ENCODE measurements at places on chromosomes 13 and 19.

DNA sequence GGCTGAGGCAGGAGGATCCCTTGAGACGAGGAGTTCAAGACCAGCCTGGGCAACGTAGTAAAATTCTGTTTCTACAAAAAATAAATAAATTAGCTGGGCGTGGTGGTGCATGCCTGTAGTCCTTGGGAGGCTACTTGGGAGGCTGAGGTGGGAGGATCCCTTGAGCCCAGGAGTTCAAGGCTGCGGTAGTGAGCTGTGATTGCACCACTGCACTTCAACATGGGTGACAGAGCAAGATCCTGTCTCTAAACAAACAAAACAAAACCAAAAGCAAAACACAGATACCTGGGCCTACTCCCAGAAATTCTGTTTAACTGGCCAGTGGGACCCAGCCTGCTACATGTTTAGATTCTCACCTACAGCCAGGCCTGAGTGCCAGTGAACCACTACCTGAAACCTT lies 74.6 kb upstream of the MEDAG start:
- DNase-seq: no peak

GRCh38 chr13:67574320-67575233 lies 344.4 kb upstream of the PCDH9 start:
- no peak for DNase-seq

GRCh38 chr13:27830010-27830409 lies 37.7 kb downstream of the GSX1 start:
- peak; percentile 8 for DNase-seq

DNA sequence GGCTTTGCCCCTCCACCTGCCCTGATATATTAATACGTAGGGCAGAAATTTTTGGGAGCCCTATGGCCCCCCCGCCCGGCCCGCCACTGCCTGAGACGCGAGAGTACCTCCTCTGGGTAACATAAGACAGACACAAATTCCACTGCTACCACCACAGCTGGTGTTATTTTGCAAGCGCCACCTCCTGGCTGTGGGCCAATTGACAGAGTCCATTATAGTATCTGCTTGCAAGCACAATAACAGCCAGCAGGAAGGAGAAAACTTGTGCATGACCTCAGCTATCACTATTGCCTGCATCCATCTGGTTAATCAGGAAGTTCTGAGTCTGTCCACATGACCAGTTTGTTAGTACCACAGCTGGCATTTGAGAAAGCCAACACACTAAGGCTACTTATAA lies 25.3 kb upstream of the OR10H2 start:
- no peak for DNase-seq

- no peak for DNase-seq
These were observed 2841.1 kb upstream of the PCDH20 start for GRCh38 chr13:64256751-64257150.

DNA sequence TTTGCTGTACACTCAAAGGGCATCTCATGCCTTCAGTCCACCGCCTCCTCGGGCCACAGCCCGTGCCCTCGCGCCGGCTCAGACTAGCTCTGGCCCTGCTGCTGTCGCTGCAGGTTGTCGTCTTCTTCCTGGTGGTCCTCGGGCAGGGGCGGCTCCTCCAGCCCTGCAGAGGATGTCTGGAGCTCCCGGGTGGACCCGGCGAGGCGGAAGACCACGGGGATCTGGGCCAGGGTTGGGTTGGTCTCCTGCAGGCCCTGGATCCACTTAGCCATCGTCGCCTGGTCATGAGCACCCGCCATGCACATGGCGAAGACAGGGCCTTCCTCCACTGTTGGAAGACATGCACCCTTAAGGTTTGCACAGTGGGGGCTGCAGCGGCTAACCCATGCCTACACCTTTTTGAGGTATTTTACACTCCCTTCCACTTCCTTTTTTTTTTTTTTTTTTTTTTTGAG lies 489 bp upstream of the ZNF653 start:
- no peak for DNase-seq

DNA sequence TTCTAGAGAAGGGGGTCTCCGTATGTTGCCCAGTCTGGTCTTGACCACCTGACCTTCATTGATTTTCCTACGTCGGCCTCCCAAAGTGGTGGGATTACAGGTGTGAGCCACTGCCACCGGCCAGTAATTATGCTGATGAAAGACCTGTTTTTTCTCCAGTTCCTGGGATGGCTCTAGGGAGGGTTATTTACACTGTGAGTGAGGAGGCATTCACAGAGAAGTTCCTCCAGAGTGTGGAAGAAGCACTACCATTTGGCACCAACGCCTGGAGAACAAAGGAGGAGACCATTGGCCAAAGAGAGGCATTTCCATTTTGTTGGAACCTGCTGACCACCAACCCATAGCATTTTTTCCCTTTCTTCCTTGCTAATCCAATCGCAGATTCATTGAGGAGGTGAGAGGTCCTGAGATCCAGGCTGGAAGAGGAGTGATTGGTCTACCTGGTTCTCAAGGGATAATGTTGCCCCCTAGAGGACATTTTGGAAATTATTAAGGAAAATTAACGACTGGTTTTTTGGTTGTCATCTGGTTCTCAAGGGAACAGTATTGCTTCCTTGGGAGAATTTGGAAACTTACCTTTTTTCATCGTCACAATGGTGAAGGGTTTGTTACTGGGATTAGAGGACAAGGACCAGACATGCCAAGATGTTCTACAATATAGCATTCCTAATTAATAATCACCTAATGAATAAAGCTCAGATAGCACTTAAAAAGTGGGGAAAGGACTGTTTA lies 5.5 kb upstream of the SAE1 start:
- peak; percentile 69 for DNase-seq

DNA sequence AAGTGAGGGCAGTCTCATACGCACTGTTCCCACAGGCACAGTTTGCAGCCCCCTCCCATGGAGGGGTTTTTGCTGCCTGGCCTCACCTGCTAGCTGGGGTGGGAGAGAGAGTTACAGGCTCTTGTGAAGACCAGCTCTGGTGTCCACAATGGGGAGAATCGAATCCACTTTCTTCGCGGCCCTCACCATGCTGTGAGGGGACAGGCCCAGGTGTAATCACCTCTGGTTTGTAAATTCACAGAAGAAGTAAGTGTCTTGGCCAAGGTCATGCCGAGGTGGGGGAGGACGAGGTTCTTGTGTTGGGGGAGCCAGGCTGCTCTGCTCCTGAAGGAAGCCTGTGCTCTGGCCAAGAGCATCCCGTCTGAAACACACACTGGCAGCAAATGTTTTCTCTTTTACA lies 39.5 kb downstream of the TEX29 start:
- DNase-seq: no peak

- no peak for DNase-seq
These were observed 19.0 kb upstream of the PLPP2 start for GRCh38 chr19:310141-310651.

- DNase-seq: no peak
These were observed 12.8 kb upstream of the PEAK3 start for GRCh38 chr19:2294687-2295335.

- no peak for DNase-seq
These were observed 2.5 kb upstream of the NR2F6 start for GRCh38 chr19:17248011-17248776.

GRCh38 chr13:43002021-43002420 lies 10.0 kb upstream of the EPSTI1 start:
- DNase-seq: no peak

DNA sequence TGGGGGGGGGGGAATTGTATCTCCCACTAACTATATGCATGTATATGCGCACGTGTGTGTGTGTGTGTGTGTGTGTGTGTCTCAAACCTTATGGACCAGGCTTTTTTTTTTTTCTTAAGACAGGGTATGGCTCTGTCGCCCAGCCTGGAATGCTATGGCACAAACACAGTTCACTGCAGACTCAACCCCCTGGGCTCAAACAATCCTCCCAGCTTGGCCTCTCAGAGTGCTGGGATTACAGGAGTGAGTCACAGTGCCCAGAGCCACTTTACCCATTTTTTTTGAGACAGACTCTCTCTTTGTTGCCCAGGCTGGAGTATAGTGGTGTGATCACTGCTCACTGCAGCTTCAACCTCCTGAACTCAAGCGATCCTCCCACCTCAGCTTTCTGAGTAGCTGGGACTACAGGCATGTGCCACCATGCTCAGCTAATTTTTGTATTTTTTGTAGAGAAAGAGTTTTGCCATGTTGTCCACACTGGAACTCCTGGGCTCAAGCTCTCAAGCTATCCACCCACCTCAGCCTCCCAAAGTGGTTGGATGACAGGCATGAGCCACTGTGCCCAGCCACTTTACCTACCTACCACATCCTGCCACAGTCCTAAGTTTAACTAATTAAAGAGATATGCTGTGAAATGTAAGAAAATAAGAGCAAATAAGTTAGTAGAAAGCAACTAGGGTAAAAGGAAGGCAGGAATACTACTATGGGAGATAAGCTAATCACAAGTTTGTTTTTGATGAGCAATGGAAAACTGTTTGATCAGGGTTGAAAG lies 2.4 kb downstream of the ZMYM5 start:
- no peak for DNase-seq

DNA sequence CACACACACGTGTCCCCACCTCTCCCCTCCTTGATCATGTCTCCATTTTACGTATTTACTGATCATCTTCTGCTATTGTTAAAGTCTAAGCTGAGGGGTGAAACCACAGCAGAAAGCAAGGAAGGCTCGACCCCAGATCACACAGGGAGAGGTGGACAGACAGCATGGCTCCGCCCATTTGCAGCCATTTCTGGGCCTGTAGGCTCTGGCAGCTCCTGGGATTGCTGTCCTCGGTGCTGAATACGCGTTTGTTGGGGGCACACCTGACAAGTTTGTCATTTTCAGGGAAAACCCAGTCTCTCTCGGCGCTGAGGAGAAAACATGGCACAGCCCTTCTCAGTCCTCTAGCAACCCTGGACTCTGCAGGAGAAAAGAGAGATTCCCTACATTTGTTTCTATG lies 8.0 kb downstream of the TMEM86B start:
- DNase-seq: no peak

- DNase-seq: no peak
These were observed 1721.8 kb upstream of the SPRY2 start for GRCh38 chr13:82062772-82063171.

DNA sequence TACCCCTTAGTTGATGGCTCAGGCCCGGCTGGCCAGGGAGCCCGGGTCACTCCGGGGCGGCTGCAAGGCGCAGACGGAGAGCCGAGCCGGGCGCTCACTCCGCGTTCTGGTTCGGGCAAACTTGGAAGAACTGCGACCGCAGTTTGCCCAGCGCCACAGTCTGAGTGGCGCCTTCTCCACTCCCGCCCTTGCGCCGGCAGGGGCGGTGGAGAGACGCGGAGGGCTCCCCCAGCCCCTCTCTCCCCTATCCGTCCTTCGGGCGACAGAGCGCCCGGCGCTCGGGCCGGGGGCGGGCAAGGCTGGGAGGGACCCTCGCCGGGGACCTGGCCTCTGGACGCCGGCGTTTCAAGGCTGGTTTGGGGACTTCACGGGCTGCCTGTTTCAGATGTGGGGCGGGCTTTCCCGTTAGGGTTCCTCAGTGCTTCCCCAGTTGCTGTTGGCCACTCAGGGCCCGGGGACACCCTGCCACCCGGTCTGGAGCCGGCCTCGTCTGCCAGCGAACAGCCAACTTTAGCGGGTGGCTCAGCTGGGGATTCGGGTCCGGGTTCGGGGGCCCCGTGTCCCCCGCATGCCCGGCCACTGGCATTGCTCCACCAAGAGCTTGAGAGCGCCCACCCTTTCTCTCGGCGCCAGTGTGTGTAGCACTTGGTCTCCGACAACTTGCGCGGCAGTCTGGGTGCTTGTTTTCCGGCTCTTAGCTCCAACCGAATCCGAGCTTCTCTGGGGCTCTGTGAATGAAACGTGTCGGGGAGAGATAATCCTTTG lies 1.5 kb downstream of the GPC6 start:
- DNase-seq: peak; percentile 87

DNA sequence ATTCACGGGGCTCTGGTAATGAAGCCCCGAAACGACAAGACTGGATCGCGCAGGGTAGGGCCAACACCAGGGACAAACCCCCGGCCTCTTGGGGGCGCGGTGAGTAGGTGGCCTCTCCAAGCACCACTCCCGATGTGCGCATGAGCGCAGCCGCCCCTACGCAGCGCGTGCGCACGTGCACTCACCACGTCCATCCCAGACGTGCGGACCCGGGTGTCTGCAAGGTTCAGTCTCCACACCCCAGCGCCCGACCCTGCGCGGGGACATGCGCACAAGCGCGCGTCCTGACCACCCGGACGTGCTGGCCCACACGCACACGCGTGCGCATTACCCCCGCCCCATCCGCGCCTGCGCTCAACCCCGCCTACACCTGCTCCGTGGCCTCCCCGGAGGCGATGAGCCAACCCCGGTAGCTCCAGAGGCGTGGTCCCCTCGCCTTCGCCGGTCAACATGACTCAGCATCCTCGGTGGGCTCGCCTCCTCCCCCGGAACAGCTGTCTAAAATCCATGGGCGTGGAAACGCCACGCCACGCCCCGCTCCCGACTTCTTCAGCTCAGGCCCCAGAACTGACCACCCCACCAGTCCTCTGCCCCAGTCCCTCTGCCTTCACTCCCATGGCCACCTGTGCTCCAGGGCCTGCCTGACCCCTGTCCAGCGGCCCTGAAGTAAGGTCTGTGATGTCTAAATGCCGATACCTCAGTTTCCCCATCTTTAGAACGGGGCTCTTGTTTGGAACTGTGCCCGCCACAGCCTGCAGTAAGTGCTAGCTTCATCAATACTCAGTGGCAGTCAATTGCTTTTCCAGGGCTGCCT lies 5.6 kb upstream of the GPI start:
- DNase-seq: peak; percentile 94

DNA sequence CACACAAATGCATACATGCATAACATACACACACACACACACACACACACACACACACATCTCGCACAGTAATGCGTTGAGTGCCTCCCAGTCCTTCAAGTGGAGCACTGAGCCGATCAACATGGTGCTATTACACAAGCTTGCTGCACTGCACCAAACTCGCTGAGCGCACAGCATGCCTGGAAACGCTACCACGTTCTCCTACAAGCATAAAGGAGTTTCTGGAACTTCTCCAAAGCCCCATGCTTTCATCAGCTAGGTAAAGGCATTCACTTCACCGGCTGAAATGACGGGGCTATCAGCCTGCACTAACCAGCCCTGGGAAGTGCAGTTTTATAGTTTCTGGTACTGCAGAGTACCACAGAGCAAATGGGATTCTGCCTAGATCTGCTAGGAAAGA lies 92.7 kb downstream of the FGF14 start:
- DNase-seq: peak; percentile 31

GRCh38 chr19:52170863-52171320 lies 529 bp downstream of the ZNF836 start:
- DNase-seq: no peak

GRCh38 chr19:5690955-5691821 lies 1.1 kb downstream of the RPL36 start:
- DNase-seq: no peak

DNA sequence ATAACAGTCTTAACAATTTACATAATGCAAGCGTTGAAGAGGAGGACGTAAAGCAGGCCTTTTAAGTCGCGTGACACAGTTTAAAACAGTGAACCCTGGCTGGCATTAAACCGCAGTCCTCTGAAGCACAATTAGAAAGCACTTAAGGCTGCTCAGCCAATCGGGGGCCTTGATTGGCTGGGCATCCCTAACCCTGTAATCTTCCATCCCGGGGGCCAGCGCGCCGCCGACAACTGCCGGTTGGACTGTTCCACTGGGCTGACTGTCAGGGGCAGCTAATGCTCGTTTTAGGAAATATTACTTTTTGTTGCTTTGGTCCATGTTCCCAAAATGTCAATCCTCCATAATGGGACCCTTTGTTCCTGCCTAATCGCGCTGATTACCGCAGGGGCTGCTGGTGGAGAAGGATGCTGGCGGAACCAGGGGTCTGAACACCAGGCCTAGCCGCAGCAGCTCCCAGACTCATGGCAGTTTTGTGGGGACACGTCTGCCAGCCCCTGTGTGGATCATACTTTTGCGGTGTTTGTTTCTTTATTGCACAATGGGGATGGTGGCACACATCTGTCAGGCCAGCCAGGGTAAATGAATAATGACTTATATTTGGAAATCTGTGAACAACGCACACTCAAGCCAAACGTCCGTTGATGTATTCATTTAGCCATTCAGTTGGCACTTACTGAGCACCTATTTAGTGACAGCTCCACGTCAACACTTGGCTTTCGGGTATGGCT lies 127.1 kb upstream of the SPACA7 start:
- peak; percentile 86 for DNase-seq
